ENCODE measurements at places on chromosomes 2 and 18.
A peak's percentile ranks its signal among the peaks of the same experiment; 100 is the strongest.

DNA sequence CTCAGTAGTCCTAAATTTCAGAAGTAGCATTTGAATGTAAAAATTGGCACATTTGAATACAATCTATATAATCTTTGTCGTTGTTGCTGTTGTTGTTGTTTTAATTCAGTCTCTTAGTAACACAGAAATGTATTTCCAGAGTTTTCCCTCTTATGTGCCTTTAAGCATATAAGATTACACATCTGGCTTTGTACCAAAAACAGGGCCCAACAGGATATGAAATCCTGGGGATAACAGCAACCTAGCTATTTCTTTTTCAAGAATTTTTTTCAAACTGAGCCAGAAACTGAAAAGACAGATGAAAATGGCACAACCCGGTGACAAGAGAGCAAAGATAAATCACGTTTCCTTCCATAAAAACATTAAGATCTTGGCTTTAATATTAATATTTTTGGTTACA, 906.7 kb downstream of the NRXN1 start:
- no peak for DNase-seq

GRCh38 chr2:33230195-33230594, 246.3 kb upstream of the RASGRP3 start:
- DNase-seq = no peak

DNA sequence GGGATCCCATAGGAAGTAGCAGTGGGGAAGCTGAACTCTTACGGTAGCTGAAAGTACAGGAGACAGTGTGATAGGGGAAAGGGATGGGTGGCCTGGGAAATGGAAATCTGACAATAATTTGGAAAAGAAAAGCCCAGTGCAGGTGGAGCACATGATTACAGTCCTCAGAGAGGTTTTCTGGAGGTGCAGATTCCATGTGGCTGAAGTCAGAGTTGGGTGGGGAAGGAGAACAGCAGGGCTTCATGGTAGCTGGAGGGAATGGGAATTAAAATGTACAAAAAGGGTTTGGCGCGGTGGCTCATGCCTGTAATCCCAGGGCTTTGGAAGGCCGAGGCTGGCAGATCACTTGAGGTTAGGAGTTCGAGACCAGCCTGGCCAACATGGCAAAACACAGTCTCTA, 12.2 kb downstream of the HRH4 start:
- no peak for DNase-seq

- DNase-seq = peak; percentile 85
Measured at GRCh38 chr2:27185331-27186026, 26.4 kb upstream of the ATRAID start.
